ENCODE measurements at places on chromosomes 7 and 10.

DNA sequence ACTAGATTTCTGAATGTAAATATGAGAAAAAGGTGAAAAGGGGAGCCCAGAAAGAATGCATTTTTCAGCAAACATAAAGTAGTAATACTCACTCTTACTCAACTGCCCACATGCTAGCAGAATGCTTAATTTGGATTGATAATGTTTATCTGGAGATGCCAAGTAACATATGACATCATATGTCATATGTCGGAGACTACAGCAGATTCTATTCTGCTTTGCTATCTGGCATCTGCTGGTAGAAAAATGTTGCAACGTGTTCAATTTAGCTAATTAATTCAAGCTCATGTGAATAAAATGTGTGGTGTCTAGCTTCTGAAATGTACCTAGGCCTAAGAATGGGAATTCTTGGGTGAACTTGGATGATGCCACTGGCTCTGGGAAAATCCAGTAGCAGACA, 4.5 kb downstream of the BBIP1 start:
- DNase-seq = no peak

- DNase-seq = no peak
Observed at GRCh38 chr10:77810446-77811335, 115.9 kb downstream of the DLG5 start.

DNA sequence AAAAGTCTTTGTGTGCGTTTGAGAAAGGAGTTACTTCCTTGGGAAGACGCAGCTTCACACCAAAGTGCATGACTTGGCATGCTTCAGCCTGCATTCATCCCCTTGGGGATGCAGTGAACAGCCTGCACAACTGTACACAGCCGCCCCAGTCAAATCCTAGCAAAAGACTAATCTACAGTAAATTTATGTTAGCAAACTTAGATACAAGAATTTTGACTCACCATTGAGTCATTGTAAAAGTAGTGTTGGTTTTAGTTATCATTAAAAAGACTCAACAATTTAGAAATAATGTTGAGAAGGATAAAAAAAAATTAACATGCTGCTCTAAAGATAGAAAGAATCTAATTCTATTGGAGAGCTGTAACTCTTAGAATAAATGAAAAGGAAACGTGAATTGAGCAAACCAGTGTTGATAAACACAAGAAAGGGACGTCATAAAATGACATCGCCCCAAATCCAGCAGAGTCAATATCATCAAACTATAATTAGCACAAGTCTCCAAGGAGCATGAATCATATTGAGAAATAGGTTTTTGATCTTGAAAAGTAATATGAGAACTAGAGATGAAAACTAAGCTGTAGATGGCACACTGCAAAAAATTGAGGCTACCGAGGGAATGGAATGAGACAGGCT, 11.9 kb upstream of the OPTN start:
- no peak for DNase-seq

- no peak for DNase-seq
Observed at GRCh38 chr7:7529328-7529727, 6.3 kb downstream of the COL28A1 start.

DNA sequence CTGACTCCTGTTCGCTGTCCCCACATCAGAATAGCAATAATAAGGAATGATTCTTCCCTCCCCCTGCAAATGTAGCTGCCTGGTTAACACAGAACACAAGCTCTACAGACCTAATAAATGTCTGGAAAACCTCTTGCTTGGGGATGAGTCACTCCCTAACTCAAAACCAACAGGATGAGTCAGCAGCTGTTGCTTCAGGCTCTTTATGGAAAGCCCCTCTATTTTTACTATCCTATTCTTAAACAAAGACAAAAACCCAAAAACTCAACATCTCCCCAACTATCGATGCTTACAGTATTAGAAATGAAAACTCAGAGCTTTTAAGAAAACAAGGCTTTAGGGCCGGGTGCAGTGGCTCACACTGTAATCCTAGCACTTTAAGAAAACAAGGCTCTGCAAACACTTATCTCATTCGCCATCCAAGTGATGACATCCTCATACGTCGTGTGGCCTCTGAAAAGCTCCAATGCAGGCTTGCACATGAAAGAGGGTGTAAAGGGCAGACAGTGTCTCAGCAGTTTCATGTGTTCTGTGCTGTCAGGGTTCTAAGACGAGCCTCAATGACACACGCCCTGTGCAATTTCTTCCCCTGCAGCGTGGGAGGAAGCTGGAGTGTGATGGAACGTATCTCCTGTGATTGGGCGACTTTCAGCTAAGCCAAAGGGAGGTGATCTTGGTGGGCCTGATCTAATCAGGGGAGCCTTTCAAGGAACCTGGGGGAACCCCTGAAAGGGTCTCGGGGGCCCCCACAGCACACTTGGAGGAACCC, 70.1 kb downstream of the AMZ1 start:
- peak; percentile 65 for DNase-seq

All from stimulated activated CD8-positive, alpha-beta memory T cell treated with anti-CD3 and anti-CD28 coated beads, Interleukin-15, amount 100 ng/mL, for 48 hours (primary cell).